ENCODE measurements at places on chromosomes 11 and 22. TPM values are rescaled to one million over a fixed set of nuclear protein-coding genes. Genes with fewer than 3 reads are reported as not detected.

Gene OR5B12
- not detected for total RNA-seq

Gene TMEM45B
- total RNA-seq: 0.53 TPM

Gene APOA5
- not detected for total RNA-seq

Gene GVQW3
- total RNA-seq: 6.2 TPM

DNA sequence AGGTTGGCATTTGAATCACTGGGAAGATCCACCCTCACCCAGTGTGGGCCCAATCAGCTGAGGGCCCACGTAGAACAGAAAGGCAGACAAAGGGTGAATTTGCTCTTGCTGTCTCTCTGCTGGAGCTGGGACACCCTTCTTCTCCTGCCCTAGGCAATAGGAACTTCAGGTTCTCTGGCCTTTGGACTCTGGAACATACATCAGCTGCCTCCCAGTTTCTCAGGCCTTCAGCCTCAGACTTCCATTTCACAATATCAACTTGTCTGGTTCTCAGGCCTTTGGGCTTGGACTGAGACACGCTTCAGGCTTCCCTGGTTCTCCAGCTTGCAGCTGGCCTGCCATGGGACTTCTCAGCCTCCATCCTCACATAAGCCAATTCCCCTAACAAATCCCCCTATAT lies 14.7 kb upstream of the ASRGL1 start:
- DNase-seq: no peak
